ENCODE measurements at places on chromosomes 13 and 19.

GRCh38 chr13:105847527-105848291 lies 687.8 kb downstream of the EFNB2 start:
- H3K4me1 ChIP-seq = no peaks in the 10 kb centered on the region
- no peak for DNase-seq
- no peak overlapping the region for H3K27ac ChIP-seq
- no peaks in the 10 kb centered on the region for H3K36me3 ChIP-seq
- no peak overlapping the region for H3K4me3 ChIP-seq

GRCh38 chr19:28685802-28686201 lies 527.1 kb downstream of the UQCRFS1 start:
- no peaks in the 10 kb centered on the region for H3K36me3 ChIP-seq
- no peaks in the 10 kb centered on the region for H3K4me1 ChIP-seq
- H3K4me3 ChIP-seq = no peak overlapping the region
- DNase-seq = no peak

DNA sequence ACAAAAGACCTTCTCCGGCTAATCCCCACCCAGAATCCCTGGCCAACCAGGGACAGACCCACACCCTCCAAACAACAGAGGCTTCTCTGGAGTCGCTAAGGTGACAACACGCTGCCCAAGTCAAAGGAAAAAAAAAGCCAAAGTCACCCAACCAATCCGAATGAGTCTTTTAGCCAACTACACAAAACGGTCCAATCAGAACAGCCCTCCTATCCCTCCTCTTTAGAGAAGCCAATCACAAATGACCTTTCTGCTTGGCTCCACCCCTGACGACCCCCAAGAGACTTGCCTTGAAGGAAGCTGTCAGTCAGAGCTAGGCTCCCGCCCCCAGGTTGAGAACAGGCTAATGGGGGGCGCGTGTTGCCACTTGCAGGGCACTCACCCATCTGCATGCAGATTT lies 6.6 kb upstream of the FBXW9 start:
- peak; percentile 95 for DNase-seq
- H3K4me1 ChIP-seq = no peaks in the 10 kb centered on the region

- peaks cover 18% of the 10 kb centered on the region for H3K36me3 ChIP-seq
- peak overlapping the region; percentile 13 for H3K4me3 ChIP-seq
- peaks cover 3% of the 10 kb centered on the region for H3K4me1 ChIP-seq
- H3K27ac ChIP-seq = peak overlapping the region; percentile 98
These were observed 64.9 kb downstream of the EDNRB start for GRCh38 chr13:77853703-77854102.

GRCh38 chr19:43532571-43532961 lies 422 bp upstream of the ZNF575 start:
- H3K4me3 ChIP-seq = peak overlapping the region; percentile 70
- peaks cover 3% of the 10 kb centered on the region for H3K36me3 ChIP-seq
- no peaks in the 10 kb centered on the region for H3K4me1 ChIP-seq
- no peaks in the 10 kb centered on the region for H3K27me3 ChIP-seq

- no peak overlapping the region for H3K27ac ChIP-seq
- no peak for DNase-seq
- H3K36me3 ChIP-seq = no peaks in the 10 kb centered on the region
- no peak overlapping the region for H3K4me3 ChIP-seq
These were observed 127.2 kb downstream of the SOX1 start for GRCh38 chr13:112194167-112194530.

GRCh38 chr19:48271531-48272151 lies 1.8 kb downstream of the ZNF114 start:
- no peak overlapping the region for H3K27ac ChIP-seq
- peak; percentile 80 for DNase-seq
- H3K36me3 ChIP-seq = peaks cover 9% of the 10 kb centered on the region
- no peaks in the 10 kb centered on the region for H3K27me3 ChIP-seq

DNA sequence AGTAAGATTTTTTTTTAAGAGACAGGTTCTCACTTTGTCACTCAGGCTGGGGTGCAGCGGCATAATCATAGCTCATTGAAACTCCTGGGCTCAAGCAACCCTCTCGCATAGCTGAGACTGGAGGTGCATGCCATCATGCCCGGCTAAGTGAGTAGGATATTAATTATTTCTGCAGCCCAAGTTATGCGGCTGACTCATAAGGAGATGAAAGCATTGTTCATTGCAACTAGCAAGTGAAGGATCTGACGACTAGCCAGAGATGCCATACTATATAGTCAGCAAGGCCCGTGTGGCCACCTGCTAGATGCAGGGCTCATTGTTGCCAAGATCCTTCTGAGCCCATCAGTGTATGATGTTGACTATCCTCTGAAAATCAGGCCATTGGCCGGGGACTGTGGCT lies 45.2 kb downstream of the ABCC4 start:
- no peak overlapping the region for H3K27ac ChIP-seq
- H3K4me3 ChIP-seq = no peak overlapping the region
- no peaks in the 10 kb centered on the region for H3K36me3 ChIP-seq
- DNase-seq = no peak
- H3K27me3 ChIP-seq = no peaks in the 10 kb centered on the region
- no peaks in the 10 kb centered on the region for H3K4me1 ChIP-seq

DNA sequence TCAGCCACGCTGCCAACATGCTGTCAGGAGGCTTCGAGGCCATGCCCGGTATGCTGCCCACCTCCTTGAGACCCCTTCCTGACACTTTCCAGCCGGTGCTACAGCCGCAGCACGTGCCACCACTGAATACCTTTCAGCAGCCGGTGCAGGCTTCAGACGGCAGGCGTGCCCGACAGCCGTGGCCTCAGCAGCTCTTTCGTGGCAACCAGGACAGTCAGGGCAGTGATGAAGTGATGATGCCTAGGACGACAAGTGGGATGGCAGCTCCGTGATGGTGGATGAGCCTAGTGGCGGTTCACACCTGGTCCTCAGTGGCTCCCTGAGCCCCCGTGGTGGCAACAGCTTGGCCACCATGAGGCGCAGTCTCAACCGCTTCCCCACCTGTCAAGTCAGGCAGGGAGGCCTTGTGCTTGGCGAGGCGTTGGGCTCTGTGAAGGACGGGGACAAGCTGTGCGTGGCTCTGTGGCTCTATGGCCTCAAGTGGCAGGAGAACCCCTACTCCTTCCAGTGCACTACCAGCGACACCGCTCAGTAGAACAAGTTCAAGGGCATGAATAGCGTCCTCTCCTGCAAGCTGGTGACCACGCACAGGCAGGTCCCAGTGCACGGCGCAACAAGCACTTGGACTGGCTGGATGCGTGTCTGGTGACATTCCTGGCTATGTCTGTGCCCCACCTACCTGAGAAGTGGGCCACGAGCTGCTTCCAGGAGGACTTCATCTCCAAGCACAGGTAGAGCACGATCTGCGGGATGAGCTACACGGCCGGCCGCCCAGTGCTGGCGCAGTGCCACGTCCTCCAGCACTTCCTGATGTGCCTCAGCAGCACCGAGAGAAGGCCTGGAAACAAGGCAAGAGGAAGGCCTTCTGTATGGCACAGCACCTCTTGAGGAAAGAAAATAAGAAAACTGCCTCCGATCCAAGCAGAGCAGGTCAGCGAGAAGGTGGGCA lies 18.2 kb upstream of the ZNF14 start:
- no peak overlapping the region for H3K4me3 ChIP-seq
- no peaks in the 10 kb centered on the region for H3K27me3 ChIP-seq
- no peaks in the 10 kb centered on the region for H3K36me3 ChIP-seq
- H3K4me1 ChIP-seq = no peaks in the 10 kb centered on the region
- DNase-seq = peak; percentile 21
- H3K27ac ChIP-seq = no peak overlapping the region

DNA sequence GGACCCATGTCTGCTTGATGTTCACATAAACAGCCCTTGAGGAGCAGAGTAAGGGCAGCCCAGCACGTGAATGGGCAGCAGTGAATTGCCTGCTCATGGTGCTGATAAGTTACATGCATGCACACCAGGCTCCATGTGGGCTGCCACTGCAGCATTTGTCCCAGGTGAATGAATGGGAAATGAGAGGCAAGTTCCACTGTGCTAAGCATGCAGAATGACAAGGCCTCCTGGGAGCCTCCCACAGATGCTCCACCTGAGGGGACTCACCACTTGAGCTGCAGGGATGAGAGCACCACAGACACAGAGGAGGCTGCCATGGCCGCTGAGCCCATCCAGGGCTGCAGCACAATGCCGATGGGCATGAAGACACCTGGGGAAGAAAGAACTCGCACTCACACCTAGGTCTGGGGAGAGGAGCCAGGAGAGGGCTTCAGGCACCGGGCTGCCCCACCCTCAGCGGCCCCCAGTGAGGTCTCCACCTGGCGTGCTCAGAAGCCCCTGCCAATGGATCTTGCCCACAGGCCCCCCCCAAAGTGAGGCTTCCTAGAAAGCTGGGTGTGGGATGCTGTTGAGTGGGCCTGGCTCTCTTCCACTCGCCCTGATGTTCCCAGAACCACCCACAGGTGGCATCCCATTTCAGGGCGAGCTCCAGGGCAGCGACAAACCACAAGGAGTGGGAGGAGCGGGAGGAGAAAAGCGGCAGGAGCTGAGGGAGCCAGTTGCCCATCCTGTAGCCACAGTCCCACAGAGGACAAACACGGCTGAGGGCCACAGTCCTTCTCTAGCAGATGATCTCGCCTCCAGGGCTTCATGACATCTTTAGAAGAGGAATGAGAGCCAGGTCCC lies 73.8 kb downstream of the CCDC70 start:
- H3K4me1 ChIP-seq = no peaks in the 10 kb centered on the region
- DNase-seq = peak; percentile 62
- no peaks in the 10 kb centered on the region for H3K27me3 ChIP-seq
- H3K27ac ChIP-seq = no peak overlapping the region

- DNase-seq = no peak
- no peak overlapping the region for H3K4me3 ChIP-seq
- peaks cover 18% of the 10 kb centered on the region for H3K36me3 ChIP-seq
- no peaks in the 10 kb centered on the region for H3K27me3 ChIP-seq
- H3K4me1 ChIP-seq = no peaks in the 10 kb centered on the region
These were observed 240.6 kb upstream of the ZNF507 start for GRCh38 chr19:32104850-32105235.

DNA sequence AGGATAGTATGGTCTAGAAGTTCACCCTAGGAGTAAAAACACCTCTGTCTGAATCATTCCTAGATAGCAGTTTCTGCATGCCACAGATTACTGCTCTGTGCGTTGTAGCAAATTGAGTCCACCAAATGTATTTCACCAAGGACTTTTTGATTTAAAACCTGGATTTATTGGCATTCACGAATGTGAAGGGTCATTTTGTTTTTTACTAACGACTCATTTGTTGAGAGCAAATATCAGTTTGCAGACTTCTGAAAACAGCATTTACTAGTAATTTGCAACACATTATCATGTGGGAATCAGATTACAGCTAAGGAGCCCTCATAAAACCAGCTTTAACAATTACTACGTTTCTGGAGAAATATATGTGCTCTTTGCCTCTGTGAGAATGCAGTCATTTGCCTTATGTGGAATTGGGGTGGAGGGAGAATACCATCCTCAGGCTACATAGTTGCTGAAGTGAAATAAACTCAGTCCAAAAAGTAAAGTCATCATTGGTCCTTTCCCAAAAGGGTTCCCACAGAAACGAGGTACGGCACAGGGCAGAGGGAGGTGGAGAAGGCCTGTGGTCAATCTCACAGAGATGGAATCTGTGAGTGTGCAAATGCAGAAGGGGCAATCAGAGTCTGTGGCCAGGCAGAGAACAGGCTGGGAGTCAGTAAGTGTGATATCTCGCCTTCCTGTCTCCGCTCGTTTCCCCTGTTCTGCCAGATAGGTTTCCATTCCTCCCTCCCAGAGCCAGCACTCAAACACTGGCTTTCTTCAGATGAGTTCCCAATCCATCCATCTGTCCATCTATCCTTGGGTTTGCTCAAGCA lies 63.1 kb downstream of the DLEU7 start:
- H3K4me1 ChIP-seq = no peaks in the 10 kb centered on the region
- DNase-seq = no peak
- no peaks in the 10 kb centered on the region for H3K36me3 ChIP-seq
- H3K27me3 ChIP-seq = no peaks in the 10 kb centered on the region

DNA sequence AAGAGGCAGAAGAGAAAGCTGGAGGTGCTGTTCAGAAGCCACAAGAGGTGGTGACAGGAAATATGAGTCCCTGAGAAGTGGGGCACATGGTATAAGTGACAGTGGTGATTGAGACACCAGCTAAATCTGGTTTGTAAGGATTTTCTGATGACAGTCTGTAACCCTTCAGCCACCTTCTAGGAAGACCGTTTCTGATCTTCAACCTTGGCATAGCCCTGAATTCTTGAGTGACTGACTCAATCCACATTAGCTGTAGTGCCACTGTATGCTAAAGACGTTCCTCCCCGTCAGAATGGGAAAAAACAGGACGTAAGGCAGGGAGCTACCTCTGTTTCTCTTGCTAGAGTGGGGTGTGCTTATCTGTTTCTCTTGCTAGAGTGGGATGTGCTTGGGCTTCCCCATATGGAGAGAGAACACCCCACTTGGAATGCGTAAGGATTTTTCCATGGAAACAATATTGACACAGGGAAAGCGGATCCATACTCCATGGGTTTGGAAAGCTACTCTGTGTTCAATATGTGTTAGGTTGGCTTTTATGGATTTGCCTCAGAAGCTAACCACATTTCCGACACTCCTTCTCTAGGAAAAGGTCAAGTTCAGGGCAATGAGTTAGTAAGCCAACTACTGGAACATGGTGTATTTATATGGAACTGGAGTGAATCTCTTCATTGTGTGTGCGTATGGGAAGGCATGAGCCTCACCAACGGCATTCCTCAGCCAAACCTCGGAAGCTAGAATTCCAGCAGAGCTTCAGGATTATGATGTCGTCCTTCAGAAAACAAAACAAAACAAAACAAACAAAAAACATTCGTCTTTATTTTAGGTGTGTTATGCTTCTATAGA lies 948.8 kb upstream of the SLC10A2 start:
- no peak overlapping the region for H3K27ac ChIP-seq
- H3K36me3 ChIP-seq = no peaks in the 10 kb centered on the region
- H3K4me1 ChIP-seq = no peaks in the 10 kb centered on the region
- no peak for DNase-seq
- no peaks in the 10 kb centered on the region for H3K27me3 ChIP-seq

DNA sequence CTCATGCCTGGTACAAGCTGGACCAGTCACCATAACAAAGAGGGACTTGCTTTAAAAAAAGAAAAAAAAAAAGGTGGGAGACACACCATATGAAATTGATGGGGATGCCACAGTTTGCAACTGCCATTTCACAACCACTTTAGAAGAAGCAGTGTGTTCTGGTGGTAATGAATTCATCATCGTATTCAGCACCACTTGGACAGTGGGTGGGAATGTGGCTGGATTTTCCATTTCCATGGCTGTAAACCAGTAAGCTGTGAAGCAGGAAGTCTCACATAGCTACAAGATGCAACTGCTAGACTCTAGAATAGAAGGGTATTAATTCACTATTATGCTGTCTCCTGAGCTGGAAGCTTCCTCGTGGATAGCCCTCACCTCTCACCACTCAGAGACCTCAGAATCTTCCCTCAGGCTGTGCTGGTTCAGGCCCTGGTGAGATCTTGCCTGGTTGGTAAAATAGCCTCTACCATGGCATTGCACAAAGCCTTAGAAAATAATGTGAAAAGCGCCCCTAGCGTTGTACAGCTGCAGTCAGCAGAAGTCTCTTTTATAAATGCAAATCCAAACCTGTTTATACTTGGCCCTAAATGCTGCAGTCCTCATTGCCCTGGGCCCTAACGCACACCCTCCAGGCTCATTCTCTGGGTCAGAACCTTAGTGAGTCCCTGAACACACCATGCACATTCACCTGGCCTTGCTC lies 150.7 kb downstream of the KCTD15 start:
- no peaks in the 10 kb centered on the region for H3K27me3 ChIP-seq
- H3K27ac ChIP-seq = no peak overlapping the region
- DNase-seq = no peak
- no peak overlapping the region for H3K4me3 ChIP-seq

All from H9 (cell line).